ENCODE measurements at places on chromosomes 5 and 9. TPM values are rescaled to one million over a fixed set of nuclear protein-coding genes. Genes with fewer than 3 reads are reported as not detected.

GRCh38 chr9:110308633-110309038 is 29.0 kb downstream of the TXNDC8 start:
- no peak overlapping the region for H3K4me3 ChIP-seq
- no peaks in the 10 kb centered on the region for H3K36me3 ChIP-seq
- H3K27me3 ChIP-seq: no peaks in the 10 kb centered on the region
- no peak for DNase-seq
- no peaks in the 10 kb centered on the region for H3K4me1 ChIP-seq

GRCh38 chr9:95552814-95553546 is 36.2 kb upstream of the PTCH1 start:
- peak overlapping the region; percentile 32 for H3K4me3 ChIP-seq
- no peak for DNase-seq
- no peaks in the 10 kb centered on the region for H3K36me3 ChIP-seq
- no peaks in the 10 kb centered on the region for H3K4me1 ChIP-seq

- no peak overlapping the region for H3K27ac ChIP-seq
- DNase-seq: no peak
- no peaks in the 10 kb centered on the region for H3K27me3 ChIP-seq
- H3K4me1 ChIP-seq: no peaks in the 10 kb centered on the region
- no peak overlapping the region for H3K4me3 ChIP-seq
Measured at GRCh38 chr5:113235884-113236283, 198.9 kb downstream of the TSSK1B start.

Gene LRRC19
- total RNA-seq: not detected

Gene XPA
- total RNA-seq: 23.2 TPM

All from thoracic aorta (tissue), 2 donors.